ENCODE measurements at places on chromosomes 3 and 15. TPM values are rescaled to one million over a fixed set of nuclear protein-coding genes. Genes with fewer than 3 reads are reported as not detected.

- DNase-seq: no peak
Observed at GRCh38 chr15:58069008-58069407, 3.5 kb upstream of the ALDH1A2 start.

CCDC39 gene
- not detected for total RNA-seq

FAM174B gene
- 11.2 TPM for total RNA-seq

SI gene
- not detected for total RNA-seq

SLC12A1 gene
- total RNA-seq: not detected

DZIP1L gene
- total RNA-seq: 19.8 TPM

GRCh38 chr3:11991751-11992150, 12.4 kb upstream of the SYN2 start:
- DNase-seq: no peak

DNA sequence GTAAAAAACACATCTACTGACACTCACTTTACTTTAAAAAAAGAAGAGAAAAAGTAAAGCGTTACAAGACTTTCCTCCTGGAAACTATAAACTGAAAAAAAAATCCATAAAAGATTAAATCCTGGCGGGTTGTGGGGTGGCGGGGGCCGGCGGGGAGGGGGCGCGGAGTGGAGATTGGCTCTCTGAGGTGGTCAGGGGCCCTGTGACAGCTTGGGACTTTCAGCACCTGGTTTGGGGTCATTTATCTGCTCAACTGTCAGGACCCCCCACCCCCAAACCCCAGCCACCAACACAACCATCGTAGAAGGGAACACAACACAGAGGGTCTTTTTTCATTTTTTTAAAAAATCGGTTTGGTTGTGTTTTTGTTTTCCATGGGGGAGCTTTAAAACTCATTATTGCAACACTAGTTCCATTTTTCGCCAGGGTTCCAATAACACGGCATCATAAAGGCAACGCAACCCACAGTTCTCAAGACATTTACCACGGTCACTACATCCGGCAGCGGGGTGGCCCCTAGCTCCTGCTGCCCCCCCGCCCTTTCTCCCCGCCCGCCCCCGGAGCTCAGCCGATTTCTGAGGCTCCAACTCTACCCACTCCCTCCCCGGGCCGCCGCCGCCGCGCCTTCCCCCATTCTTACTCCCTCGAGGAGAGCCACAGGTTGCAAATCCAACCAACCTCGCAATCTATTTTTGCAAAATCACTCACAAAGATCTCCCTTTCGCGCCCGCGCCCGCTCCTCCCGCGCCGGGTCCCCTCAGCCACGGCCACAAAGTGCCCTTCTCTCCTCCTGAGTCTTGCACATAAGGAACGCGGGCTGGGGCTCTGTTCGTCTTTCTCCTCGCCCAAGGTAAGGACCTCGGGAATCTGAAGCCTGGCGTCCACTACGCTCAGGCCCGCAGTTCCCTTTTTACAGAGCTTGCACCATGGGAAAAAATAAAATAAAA, 1.8 kb downstream of the BCL6 start:
- DNase-seq: peak; percentile 34

DNA sequence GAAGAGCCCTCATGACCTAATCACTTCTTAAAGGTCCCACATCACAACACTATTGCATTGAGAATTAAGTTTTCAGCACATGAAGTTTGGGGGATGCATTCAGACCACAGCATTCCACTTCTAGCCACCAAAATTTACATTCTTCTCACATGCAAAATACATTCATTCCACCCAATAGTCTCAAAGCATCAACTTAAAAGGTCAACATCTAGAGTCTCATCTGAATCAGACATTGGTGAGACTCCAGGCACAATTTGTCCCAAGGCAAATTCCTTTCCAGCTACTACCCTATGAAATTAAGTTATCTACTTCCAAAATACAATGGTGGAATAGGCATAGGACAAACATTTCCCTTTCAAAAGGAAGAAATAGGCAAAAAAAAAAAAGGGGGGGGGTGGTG, 64.9 kb downstream of the PLSCR2 start:
- DNase-seq: peak; percentile 19

CNTN6 gene
- not detected for total RNA-seq

GRCh38 chr15:68801572-68802148, 19.0 kb downstream of the ANP32A start:
- no peak for DNase-seq

- no peak for DNase-seq
Observed at GRCh38 chr15:41836073-41836472, 2.6 kb upstream of the PLA2G4B start.

DNA sequence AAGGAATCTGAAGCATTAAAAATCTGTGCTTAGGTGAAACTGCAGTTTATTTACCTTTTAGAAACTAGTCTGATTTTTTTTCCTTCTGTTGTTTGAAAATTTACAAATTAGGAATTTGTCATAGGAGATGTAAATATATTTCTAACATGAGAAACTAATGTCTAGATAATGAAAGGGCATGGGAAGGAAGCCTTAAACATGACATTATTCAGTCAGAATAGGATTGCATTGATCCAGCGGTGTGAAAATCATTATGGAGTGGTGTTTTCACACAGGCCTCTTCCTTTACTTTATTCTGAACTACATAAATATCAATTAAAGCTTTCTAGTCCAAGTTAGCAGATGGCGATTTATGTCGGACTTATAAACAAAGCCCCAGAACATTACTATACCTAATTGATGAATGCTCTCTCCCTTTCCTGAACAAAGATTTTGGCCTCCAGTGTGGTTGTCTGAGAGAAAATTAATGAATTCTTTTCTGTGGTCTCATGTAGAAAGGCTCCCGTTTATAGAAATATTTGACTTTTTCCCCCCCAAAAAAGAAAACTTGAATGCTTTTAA, 37.9 kb downstream of the FNDC3B start:
- no peak for DNase-seq

DNA sequence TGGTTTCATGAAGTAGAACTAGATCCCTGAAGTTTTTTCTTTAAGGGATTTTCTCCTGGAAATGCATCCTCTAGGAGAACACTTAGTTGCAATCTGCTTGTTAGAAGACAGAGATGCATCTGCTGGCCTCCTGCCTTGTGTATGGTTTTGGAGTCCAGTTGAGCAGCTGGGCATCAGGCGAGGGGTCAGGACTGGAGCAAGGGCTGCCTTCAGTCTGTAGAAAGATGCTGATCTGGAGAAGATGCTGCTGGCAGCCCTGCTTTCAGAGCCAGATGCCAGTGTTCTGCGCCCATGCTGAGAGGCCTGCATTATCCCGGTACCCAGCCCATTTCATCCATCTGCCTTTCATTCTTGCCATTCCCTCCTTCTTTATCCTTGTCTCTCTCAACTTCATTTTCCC, 77.4 kb downstream of the CHCHD6 start:
- no peak for DNase-seq

TF gene
- 1.3 TPM for total RNA-seq

Data from astrocyte (in vitro differentiated cells and primary cell).